ENCODE measurements at places on chromosomes 16 and 17.

- DNase-seq: no peak
These were observed 129.5 kb downstream of the PRKCA start for GRCh38 chr17:66431910-66432309.

DNA sequence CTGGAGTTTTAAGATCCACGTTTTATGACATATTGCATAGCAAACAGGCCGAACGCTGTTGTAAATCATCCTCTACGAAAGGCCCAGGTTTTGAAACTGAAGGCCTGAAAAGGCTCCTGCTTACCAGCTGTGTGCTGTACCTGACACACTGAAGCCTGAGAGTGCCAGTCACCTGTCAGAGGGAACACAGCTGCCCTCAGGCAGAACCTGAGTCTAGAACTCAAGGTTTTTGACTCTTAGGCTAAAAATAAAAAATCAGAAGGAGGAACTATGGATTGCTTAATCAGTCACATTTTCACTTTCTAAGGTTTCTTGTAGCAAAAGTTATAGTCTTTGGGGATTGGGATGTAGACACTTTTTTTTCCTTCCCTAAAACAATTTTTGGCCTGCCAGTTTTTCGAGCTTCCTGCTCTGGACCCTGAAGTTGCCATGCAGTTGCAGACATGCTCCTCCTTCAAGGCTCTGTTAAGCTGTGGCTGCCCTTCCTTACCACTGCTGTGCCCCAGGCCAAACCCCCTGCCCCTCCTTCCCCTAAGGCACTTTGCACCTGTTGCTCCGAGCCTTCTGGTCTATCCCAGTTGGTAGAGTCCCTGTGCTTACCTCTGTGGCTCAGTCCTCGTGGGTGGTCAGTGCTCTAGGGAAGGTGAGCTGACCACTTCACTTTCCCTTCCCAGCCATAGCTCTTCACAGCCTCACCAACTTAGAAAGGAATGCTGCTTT lies 56.6 kb downstream of the TENT4B start:
- no peak for DNase-seq

DNA sequence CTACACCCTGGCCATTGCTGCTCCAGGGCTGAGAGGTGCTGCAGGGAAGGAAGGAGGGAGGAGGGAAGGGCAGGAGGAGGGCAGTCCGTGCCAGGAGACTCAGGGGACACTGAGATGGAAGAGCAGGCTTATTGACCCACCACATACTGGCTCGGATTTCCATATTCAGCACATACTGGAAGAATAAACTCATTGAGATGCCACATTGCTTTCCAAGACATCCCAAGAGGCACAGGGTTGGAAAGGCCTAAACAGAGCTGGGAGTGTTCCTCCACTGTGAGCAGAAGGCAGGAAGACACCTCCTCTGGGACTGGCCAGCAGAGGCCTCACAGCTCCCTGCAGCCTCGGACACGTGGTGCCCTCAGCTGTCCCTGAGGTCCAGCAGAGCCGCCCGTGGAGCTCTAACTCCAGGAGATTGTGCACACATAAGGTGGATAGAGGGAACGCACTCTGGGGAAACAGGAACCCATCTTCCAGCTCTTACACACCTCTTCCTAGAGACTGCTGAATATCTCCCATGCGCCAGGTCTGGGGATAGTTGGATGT lies 17.4 kb downstream of the CCDC182 start:
- no peak for DNase-seq

- DNase-seq: no peak
These were observed 77.4 kb upstream of the MAF start for GRCh38 chr16:79677799-79678530.

- DNase-seq: no peak
These were observed 3.3 kb downstream of the MT1H start for GRCh38 chr16:56672761-56673536.

DNA sequence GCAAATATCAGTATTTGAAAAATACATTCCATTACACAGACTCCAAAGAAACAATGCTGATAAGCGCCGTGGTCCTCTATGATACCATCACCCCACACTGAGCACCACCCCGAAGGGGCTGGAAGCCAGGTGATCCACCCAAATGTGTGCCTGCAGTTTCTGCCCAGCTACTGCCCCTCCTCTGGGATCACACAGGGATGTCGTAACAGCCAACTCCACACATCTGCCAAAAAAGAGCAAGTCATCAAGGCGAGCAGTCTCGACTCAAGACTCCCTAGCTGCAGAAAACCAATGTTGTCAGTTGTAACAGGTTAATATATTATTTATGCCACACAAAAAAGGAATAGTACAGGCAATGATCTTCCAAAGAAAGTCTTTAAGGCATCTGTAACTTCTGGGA lies 21.0 kb downstream of the CYB5D2 start:
- no peak for DNase-seq

DNA sequence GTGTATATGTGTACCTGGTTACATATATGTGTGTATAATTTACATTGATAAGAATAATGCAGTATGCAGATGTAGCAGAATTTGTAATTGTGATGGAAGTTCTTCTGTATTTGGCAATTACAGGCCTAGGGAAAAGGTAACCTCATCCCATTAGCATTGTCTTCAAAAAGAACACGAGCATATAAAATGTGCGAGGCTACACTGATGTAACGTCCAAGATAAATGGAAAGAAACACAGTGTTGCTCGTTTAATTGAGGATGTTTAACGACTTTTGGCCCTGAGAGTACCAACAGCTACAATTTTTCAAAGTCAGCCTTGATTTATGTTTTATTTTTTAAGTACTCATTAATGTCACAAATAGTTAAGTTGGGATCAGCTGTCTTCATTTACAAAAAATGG lies 703.5 kb upstream of the RBFOX1 start:
- no peak for DNase-seq

DNA sequence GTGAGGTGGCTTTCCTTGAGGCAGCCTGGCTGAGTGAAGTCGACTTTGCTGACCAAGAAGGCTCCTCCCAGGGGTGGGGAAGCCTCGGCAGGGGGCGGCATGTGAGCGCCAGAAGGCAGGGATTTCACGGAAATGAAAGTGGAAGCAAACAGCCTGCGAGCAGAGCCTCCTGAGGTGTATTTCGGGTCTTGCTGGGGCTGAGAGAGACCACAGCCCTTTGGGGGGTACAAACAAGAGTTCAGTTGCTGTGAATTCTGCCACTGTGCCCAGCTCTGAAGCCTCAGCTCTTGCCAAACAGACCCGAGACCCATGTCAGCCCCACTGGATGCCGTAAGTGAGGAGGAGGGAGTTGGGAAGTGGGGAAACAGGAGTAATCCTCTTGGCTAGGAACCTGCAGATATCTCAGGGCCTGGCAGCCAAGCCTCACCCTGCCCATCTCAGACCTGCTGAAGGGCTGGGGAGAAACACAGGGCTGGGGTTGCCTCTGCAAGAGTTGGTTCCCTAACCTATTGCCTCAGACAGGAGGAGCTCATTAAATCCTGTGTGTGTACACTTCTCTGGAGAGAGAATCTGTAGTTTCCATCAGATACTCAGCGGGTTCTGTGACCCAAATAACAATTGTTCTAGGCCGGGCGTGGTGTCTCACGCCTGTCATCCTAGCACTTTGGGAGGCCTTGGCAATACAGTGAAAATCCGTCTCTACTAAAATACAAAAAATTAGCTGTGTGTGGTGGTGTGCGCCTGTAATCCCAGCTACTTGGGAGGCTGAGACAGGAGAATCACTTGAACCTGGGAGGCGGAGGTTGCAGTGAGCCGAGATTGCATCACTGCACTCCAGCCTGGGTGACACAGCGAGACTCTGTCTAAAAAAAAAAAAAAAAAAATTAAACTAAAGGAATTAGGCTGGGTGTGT lies at the start of gene IFI35:
TSS of gene IFI35 (plus strand) at position 146 of the 913 bp plus-strand sequence. CDS start at position 310, 164 bp downstream.
- DNase-seq: peak; percentile 61

DNA sequence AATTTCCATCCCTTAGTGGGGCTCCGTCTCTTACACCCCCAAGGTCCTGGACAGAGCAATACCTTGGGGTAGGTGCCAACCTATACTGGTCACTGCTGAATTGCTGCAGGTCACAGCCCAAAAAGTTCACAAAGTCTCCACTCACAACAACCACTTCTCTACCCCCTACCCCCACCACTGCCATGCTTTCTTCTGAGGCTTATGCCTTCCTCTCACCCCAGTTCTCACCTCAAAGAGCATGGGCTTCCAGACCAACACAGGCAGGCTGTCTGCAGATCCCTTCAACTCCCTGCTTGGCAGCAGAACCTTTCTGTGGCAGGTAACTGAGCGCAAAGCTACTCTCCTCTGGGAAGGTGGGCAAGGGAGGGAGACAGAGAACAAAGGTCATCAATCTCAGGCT lies 35.5 kb downstream of the C16orf78 start:
- DNase-seq: no peak

- DNase-seq: no peak
These were observed 17.7 kb downstream of the ETV4 start for GRCh38 chr17:43528319-43528987.

DNA sequence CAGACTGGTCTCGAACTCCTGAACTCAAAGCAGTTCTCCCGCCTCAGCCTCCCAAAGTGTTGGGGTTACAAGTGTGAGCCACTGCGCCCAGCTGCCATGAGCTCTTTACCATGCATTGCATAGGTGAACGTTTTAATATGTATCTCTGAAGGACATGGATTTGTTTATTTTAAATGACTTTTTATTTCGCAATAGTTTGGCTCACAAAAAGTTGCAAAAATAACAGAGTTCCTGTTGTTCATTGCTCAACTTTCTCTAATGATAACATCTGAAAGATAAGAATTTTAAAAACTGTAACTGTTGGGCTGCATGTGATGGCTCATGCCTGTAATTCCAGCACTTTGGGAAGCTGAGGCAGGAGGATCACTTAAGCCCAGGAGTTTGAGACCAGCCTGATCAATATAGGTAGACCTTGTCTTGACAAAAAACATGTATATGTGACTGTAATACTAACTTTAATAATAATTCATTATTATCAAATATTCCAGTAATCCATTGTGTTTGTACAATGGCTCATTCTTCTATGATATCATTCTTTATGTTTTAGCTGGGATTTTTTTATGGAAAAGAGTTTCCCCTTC lies 80.1 kb downstream of the ABCC1 start:
- no peak for DNase-seq

- DNase-seq: no peak
These were observed 10.4 kb upstream of the GJD3 start for GRCh38 chr17:40374821-40375498.

GRCh38 chr16:48834576-48834975 lies 224.6 kb upstream of the N4BP1 start:
- no peak for DNase-seq

DNA sequence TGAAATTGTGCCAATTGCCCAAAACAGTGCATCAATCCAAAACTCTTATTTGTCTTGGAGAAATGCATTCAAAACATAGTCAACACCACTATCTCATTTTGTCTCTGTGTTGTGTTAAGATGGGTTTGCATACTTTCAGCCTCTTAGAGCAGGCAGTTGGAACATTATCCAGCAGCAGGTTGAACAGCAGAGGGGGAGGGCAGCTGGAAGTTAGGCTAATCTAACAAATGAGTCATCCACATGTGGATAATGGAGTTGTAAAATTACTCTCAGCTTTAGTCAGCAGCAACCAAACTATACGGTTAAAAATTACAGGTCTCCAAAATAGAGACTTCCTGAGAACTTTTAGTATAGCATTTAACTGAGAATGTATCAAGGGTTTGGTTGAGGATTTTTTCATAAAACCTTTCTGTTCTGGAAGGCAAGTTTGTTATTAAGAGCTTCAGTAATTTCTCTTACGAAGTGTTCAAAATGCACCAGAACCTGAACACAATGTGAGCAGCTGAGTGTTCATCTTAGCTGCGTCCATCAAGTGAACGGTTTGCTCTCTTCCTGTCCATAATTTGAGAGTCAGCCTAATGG lies 46.3 kb downstream of the PRKCA start:
- no peak for DNase-seq

- DNase-seq: no peak
These were observed 1.9 kb downstream of the MNT start for GRCh38 chr17:2398655-2399571.

DNA sequence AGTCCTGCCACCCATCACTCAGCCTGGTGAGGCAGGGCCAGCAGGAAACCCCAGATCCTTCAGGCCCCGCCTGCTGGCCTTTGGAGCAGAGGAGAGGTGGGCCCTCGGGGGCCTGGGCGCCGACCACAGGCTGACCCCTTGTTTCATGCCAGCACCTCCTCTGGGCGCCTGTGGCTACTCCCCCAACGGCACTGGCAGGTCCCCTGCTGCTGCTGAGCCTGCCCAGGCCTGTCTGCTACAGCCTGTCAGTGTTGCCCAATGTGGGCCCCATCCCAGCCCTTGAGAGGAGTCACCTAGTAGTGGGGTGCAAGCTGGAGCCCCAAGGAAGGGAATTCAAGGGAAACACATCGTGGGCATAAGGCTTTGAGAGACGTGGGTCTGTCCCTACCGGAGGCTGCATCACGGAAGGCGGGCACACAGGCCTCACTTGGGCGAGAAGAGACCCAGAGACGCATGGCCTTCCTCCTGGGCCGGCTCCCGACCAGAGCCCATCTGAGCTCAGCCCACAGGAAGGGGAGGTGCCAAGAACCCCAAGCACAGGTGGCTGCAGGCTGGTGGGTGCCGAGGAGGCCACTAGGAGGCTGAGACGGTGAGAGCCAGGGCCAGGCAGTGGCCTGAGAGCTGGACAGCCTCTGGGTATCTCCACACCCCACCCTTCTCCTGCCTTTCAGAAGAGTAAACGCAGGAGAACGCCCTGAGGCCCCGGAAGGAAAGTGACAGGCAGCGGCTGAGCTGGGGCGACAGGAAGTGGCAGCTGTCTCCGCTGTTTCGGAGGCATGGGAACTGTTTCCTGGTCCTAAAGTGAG lies 8.0 kb upstream of the FASN start:
- DNase-seq: no peak

DNA sequence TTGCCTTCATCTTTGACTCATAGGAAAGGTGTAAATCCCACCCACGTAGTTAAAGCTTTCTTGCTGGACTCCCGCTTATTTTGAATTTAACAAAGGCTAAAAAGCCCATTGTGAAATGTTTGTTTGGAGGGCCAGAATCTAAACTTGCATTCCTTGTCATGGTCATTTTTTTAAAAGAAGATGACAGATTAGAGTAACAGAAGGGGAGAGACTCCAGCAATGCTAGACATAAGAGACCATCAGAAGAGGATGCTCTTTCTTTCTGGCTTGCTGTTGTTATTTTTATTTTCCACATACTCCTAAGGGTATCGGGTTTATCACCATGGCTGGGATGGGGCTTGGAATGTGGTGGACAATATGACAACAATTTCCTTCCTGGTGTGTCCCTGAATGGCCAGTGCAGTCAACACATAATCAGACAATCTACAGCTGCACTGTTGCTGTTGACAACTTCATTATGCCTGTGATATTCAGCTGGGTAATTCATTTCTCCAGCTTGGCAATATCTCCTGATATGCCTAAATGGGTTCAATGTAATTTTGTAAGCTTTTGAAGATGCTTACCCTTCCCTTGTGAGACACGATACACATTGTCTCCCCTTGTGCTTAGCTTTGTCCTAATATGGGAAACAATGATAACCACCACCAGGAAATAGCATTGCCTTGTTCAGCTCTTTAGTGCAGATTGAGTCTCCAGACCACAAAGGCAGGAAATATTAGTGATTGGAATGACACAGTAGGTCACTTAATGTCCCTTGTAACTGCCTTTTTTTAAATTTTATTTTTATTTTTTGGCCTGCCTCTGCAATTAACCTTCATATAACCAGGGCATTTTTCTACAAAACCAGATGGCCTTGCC lies 164.3 kb downstream of the ANKFN1 start:
- no peak for DNase-seq
